ENCODE measurements at places on chromosomes 13 and 19.
A peak's percentile ranks its signal among the peaks of the same experiment; 100 is the strongest.

DNA sequence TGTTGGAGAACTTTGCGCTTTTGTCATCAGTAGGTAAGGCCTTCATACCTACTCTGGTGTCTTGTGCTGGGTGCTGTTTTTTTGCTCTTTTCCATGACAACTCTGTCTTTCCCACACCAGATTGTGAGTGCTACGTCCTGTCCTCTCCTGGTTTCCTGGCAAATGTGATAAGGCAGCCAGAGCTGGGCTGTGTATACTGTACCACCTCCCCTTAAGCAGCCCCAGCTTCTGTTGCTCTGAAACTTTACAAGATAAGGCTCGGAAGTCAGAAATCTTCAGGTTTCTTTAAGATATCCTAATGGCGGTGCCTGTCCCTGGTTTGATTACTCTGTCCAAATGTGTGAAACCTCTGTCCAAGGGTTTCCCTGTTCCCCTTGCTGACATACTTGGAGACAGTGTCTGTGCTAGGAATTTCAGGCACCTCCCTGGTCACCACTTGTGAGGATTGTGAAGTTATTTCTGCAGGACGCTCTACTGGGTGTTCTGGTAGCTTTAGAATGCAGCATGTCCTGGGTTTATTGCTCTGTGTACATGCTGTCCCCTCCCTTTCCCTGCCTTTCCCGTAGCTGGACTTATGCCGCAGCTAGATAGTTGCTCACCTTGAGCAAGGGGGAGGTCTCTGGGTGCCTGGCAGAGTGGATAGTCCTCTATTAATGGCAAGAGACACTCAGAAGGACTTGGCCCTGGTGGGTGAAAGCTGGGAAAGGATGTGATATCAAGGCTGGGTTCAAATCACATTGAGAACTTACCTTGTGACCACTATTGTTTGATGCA lies 7.0 kb downstream of the ZNF749 start:
- DNase-seq = no peak

DNA sequence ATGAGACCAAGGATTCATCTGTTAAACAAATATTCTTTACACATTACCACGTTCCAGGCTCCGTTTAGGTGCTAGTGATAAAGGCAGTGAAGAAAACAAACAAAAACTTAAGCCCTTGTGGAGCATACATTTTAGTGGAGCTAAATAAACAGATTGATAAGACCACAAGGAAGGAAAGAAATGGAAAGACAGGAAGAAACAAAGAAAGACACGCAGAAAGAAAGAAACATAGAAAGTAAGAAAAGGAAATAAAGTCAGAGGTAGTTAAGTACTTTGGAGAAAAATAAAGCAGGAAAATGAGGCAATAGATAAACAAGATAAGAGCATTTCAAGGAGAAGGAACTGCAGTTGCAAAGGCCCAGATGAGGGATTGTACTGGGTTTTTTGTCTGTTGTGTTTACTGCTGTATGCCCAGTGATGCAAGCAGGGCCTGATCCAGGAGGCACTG lies 998 bp downstream of the NFKBIB start:
- DNase-seq = no peak

DNA sequence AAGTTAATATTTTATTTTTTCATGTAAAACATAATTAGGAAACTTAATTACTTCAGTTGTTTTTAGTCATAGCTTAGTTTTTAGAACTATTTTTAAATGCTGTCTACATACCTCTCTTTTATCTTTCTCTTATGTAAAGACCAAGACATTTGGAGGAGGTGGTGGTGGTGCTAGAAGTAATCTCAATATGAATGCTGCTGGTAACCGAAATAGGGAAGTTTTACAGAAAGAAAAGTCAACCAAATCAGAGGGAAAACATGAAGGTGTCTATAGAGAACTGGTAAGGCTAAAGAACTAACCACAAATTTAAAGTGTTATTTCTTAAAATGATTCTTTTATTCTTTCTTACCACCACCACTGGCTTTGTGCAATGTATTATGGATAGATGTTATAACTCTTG lies 97.3 kb downstream of the TDRD3 start:
- no peak for DNase-seq

- no peak for DNase-seq
Measured at GRCh38 chr19:43820098-43820883, 6.8 kb upstream of the ZNF283 start.

GRCh38 chr13:114099191-114099590 lies 33.2 kb downstream of the RASA3 start:
- peak; percentile 34 for DNase-seq

DNA sequence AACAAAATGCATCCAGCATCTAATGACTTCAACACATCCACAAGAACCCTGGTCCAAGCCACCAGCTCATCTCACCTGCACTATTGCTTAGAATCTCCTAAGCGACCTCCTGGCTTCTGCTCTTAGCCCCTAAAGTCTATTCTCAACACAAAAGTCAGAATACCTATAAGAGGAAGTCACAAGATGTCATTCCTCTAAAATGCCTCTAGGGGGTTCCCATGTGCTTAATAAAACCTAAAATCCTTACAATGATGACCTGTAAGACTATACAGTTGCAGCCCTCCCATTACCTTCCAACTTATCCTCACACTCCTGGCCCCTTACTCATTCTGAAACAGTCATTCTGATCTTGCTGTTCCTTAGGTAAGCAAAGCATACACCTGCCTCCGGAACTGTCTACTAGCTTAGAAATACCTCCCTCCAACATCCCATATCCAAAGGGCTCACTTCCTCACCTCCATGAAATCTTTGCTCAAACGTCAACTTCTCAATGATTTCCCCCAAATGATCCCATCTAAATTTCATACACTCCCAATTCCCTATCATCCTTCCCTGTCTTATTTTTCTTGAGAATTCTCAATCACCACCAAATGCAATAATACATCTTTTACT lies 10.0 kb downstream of the ATP7B start:
- no peak for DNase-seq

- DNase-seq = no peak
Measured at GRCh38 chr13:38830442-38831045, 143.7 kb downstream of the FREM2 start.

Measured in anterior cingulate cortex (tissue), 58 donors.